ENCODE measurements at places on chromosomes 1 and 21. TPM values are rescaled to one million over a fixed set of nuclear protein-coding genes. Genes with fewer than 3 reads are reported as not detected.

DNA sequence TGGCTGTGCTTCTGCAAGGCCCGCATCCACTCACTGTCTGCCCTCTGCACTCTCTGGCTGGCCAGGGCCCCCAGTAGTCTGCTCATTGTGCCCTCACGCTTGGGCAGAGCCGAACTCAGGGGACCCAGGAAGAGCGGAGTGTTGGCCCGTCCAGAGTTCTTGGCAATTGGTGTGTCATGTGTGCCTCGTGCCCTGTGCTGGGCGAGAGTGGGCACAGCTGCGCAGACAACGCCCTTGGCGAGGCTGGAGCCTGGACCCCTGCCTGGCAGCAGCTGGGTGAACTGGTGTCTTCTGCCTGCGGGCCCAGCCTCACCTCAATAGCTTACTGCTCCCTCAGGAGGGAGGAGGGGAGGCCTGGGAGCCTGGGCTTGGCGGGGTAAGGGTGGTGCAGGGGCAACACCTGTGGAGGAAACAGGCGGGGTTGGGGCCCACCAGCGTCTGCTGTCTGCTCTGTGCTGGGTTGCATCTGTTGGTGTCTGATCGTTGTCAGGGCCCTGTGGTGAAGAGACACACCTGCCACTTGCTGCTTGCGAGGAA lies 2.1 kb downstream of the GUK1 start:
- peaks cover 3% of the 10 kb centered on the region for H3K4me1 ChIP-seq
- peak overlapping the region; percentile 88 for H3K4me3 ChIP-seq
- H3K27ac ChIP-seq = no peak overlapping the region
- DNase-seq = peak; percentile 30

Gene CLCNKB
- total RNA-seq = 5.7 TPM

DNA sequence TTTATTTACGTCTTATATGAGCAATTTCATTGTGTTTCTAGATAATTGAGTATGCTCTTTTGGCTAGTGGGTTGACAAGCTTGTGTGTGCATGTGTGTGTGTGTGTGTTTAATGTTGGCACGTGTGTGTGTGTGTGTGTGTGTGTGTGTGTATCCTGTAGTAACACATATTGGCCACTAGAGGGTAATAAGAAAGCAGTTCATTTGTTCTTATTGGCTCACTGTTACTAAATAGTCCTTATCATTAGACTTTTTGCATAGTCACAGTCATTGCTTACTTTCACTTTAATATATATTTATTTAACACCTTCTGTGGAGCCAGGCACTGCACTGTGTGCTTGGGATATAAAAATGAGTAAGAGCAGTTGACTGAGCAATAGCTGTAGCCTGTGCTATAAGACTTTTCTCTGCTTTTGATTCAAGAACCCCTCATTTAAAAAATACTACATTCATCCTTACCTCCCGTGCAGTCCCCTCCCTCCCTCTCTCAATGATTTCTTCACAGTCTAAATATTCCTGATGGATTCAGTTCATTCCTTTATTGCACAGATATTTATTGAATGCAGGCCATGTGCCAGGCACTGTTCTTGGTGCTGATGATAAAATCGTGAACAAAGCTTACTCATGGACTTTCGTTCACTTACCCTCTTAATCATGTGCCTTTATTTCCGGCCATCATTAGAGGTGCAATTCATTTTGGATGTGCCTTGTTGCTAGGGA lies 96.7 kb downstream of the DYRK1A start:
- peak; percentile 62 for DNase-seq
- no peak overlapping the region for H3K27ac ChIP-seq
- H3K4me1 ChIP-seq = peaks cover 4% of the 10 kb centered on the region

Gene LDLRAD2
- total RNA-seq = 0.88 TPM

DNA sequence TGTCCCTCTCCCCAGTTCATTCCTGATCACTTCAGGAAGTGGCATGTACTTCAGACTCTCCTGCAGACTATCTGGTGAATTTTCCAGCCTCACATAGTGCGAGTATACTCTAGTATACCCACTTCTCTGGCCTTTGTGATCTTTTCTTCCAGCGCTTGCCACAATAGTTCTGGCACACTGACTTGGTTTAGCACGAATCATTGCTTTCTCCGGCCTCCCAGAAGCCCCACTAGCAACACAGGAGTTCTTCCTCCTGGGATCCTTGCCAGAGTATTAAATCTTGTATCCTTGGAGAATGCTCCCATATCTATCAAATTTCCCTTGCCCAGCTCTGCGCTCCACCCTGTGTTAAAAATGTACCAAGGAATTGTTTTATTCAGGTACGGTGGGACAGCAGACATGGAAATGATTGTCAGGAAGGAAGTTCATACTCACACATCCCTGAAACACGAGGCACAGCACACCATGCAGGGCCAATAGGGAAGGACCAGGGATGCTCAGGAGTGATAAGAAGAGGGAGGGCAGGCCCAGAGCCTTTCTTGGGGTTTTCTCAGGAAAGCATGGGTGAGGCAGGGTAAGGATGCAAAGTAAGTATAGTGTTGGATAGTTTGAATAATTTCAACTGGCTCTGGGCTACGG lies 136.7 kb downstream of the ADSS2 start:
- H3K36me3 ChIP-seq = no peaks in the 10 kb centered on the region
- peaks cover 3% of the 10 kb centered on the region for H3K4me1 ChIP-seq
- no peak overlapping the region for H3K27ac ChIP-seq
- DNase-seq = no peak
- H3K4me3 ChIP-seq = no peak overlapping the region
